Mesothelial cell of epicardium (in vitro differentiated cells): ENCODE measurements at places on chromosomes 6 and 20.
A peak's percentile ranks its signal among the peaks of the same experiment; 100 is the strongest.

DNA sequence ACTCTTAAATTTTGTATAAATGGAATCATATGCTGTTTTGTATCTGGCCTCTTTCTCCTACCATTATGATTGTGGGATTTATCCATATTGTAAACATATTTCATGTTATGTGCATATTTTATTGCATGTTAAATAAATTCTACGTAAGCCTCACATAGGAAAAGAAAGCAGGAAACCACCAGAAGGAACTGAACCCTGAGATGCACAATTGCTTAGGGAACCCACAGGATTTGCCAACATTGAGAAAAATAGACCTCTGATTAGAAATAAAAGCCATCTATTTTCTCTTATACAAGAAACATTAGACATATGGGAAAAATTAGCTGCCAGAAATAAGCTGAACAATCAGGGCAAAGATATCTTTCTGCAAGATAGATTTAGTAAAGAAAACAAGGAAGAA is 111.2 kb upstream of the CARMIL1 start:
- DNase-seq: no peak

- no peak for DNase-seq
Observed at GRCh38 chr6:3385660-3386151, 71.1 kb downstream of the SLC22A23 start.

GRCh38 chr6:56528412-56528841 is 114.3 kb downstream of the DST start:
- no peak for DNase-seq

DNA sequence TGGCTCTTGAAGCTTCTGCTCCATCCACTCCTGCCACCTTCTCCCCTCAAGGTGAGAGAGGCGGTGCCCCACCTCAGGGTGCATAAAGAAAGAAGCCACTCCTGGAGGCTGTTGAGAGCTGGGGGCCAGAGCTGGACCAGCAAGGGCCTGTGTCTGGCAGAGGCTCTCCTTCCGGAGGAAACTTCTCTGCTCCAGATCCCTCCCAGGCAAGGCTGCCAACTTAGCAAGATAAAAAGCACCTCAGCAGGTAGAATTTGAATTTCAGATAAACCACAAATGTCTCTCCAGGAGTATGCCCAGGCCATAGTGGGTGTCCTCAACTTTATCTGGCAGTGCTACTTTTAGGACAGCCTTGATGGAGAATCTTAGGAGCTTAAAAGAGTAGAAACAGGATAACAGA is 13.8 kb downstream of the UNC93A start:
- DNase-seq: no peak

DNA sequence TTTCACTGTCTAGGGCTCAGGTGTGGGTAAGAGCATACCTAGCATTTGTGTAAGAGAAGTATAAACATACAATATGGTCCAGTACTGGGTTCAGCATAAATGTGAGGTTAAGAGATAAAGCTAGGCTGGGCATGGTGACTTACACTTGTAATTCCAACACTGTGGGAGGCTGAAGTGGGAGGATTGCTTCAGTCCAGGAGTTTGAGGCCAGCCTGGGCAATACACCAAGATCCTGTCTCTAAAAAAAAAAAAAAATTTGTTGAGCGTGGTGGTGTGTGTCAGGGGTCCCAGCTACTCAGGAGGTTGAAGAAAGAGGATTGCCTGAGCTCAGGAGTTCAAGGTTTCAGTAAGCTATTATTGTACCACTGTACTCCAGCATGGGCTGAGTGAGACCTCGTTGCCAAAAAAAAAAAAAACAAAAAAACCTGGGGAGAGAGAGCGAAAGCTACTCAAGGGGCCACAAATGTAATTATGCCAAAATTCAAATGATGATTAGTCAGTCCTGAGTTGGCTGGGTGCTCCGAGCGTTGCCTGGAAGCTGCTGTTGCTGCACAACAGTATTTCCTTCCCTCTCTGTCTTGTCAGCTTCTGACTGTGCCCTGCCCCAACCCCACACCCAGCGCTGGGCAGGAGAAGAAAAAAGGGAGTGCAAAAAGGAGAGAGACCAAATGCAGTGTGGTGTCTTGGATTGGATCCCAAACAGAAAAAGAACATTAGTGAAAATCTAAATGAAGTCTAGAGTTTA is 24.0 kb downstream of the CMTR1 start:
- DNase-seq: no peak

- peak; percentile 62 for DNase-seq
Observed at GRCh38 chr6:31826793-31827285, 699 bp upstream of the HSPA1B start.

- no peak for DNase-seq
Observed at GRCh38 chr6:130382872-130383490, 17.2 kb downstream of the TMEM200A start.

DNA sequence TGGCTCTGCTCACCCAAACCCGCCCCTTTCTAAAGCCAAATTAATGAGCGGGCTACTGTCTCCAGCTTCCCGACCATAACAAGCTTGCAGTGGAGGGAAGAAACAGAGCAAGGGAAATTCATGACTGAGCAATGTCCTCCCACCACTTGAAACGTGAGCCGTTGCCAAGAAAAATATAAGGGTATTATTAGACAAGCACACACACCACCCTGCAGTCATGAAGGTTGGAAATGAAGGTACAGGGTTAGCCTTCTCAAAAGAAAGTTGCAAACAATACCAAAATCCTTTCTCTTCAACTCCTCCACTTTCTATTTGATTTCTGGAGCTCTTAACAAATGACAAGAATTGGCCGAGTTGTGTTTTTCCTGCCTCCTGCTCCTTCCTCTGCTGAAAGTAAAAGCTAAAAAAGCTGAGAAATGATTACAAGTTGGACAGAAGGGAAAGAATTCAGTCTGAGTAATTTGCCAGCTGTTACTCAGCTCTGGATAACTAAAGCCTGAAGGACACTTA is 151.1 kb upstream of the B3GAT2 start:
- DNase-seq: peak; percentile 46

DNA sequence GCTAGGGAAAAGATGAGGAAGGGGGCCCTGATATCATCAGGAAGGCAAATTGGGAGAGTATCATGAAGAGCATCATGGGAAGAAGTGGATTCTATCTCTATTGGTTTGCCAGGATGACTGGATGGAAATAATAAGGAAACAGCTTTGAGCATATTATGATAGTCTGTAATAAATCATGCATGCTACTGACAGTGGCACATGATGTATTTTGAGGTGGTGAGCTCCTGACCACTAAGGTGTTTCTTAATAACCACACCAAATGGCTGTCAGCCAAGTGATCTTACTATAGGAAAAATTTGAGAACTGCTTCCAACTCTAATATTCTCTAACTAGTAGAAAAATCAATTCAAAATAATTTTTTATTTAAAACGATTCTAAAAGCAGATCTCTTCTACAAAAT is 548.4 kb upstream of the JAG1 start:
- DNase-seq: no peak

- DNase-seq: no peak
Observed at GRCh38 chr6:30611150-30611855, 5.7 kb downstream of the PPP1R10 start.

- DNase-seq: no peak
Observed at GRCh38 chr6:392441-393390, 1.2 kb downstream of the IRF4 start.

- no peak for DNase-seq
Observed at GRCh38 chr6:6869094-6869493, 238.7 kb upstream of the RREB1 start.

GRCh38 chr6:151721671-151722070 is 85.8 kb upstream of the ESR1 start:
- no peak for DNase-seq

- DNase-seq: no peak
Observed at GRCh38 chr20:58546756-58547622, 31.8 kb upstream of the APCDD1L start.

- DNase-seq: no peak
Observed at GRCh38 chr6:75081921-75082320, 123.9 kb downstream of the COL12A1 start.

DNA sequence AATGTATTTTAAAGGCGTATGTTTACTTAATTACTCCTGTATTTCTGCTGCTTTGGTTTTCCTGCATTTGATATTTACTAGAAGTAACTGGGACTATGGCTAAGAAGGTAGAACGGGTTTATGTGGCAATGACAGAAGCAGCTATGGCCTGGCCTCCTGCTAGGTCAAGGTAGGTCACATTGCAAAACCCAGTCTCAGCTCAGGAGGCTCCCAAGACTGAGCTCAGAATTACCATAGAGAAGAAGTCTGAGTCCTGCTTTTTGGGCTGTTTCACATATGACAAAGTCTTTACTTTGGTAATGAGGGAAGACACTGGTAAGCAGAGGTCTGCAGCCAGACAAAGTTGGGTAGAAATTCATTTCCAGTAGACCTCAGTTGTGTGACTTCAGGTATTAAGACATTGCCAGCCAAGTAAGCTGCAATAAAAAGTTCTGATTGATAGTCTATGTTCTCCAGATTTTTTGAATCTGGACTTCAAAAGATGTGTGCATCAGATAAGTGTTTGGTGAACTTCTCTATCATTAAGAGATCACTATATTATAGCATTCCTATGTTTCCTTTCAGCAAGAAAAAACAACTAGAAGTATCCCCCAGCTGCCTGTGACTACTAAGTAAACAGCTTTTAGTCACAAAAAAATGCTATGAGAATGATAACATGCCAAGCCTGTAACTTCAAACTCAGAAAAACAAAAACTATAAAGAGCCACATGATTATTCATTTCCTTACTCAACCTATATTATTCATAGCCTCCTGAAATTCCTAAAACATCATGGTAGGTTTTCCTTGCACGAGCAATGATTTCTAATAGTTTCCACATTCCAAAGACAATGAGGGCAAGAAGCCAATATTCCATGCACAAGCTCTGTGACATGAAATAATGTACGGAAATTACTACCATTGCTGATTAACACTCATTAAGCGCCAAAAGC is 312.3 kb downstream of the HAO1 start:
- DNase-seq: no peak

- no peak for DNase-seq
Observed at GRCh38 chr6:46281110-46281509, 110.3 kb upstream of the ENPP5 start.

DNA sequence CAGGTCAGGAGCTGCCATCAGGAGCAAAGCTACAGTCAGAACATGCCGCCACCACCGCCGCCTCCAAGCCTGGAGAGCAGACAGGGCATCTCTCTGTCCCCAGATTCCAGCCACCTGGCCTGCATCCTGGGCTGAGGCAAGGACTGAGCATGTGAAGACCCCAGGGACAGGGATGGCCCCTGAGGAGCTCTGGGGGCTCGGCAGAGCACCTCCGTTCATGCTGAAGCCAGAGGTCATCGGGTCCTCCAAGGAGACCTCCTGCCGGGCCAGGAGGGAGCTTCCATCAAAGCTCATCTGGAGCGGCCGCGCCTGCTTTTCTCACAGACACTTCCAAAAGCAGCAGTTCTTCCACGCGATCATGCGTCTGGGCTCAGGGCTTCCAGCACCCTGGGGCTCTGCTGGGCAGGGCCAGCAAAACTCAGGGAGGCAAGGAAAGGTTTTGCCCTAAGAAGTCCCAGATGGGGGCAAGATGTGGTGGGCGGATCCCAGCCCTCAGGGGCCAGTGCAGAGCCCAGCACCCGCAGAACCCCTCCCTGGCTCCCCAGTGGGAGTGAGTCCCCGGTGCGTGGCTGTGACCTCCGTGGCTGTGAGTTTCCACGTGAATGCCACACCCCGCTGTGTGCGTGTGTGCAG is 138.4 kb downstream of the TAF4 start:
- DNase-seq: no peak

GRCh38 chr20:17334932-17335331 is 108.1 kb downstream of the PCSK2 start:
- DNase-seq: no peak

DNA sequence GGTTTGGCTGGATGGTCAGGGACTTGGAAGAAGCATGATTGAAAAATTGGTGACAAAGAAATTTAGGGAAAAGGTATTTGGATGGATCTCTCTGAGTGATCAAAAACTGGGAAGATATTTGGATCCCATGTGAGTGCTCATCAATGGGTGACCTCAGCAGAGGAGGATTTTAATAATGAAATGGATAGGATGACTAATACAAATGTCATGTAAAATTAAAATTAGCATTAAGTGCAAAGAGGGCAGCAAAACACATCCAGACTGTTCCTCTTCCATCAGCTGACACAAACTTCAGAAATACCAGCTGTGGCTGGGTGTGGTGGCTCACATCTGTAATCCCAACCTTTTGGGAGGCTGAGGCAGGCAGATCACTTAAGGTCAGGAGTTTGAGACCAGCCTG is 151.7 kb downstream of the THBS2 start:
- DNase-seq: no peak

- DNase-seq: no peak
Observed at GRCh38 chr20:4369798-4370124, 351.9 kb upstream of the PRND start.

GRCh38 chr6:39029156-39030011 is 19.2 kb upstream of the GLP1R start:
- no peak for DNase-seq

- DNase-seq: no peak
Observed at GRCh38 chr6:149118737-149119653, 198.5 kb upstream of the TAB2 start.

GRCh38 chr6:47437592-47437991 is 40.0 kb upstream of the CD2AP start:
- no peak for DNase-seq

DNA sequence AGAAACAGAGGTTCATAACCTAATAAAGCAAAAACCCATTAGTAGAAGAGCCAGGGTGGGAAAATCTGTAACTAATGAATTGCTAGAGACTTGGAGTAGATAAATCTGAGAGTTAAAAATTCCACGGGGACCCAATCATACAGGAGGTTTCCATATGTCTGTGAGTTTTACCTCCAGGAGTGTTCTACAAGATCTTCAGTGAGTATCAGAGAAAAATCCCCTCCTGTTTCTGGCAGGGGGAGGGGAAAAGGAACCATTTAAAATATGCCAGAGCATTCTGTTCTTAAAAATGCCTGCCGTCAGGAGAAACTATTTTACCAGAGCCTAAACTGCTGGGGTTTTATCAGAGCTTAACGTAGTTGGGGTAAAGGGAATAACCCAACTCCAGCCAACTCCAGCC is 54.0 kb upstream of the PLN start:
- no peak for DNase-seq

GRCh38 chr20:33178726-33179125 is 10.8 kb downstream of the BPIFA2 start:
- DNase-seq: no peak

GRCh38 chr6:5634525-5634924 is 372.2 kb downstream of the NRN1 start:
- DNase-seq: no peak

GRCh38 chr6:6685249-6686040 is 96.9 kb downstream of the LY86 start:
- no peak for DNase-seq

- DNase-seq: no peak
Observed at GRCh38 chr6:33088931-33089620, 13.3 kb downstream of the HLA-DPB1 start.

DNA sequence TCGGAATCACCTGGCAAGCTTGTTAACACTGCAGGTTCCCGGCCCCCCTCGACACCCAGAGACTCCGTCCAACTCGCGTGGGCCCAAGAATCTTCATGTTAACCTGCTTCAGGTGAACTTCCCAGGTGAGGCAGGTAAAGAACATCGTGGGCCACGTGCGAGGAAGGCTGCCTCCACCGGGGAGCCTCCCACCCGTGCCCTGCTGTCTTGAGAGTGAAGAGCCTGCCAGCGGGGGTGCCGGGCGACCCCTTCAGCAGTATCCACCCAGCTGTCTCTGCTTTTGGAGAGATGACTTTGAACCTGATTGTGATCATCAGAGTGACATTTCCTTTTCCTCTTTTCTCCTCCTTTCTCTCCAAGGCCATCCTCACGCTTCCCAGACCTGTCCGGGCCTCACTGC is 22.9 kb upstream of the RTF2 start:
- DNase-seq: no peak

GRCh38 chr6:118712969-118713368 is 61.6 kb upstream of the CEP85L start:
- DNase-seq: no peak
